ENCODE measurements at places on chromosomes 4 and X.
A peak's percentile ranks its signal among the peaks of the same experiment; 100 is the strongest.

DNA sequence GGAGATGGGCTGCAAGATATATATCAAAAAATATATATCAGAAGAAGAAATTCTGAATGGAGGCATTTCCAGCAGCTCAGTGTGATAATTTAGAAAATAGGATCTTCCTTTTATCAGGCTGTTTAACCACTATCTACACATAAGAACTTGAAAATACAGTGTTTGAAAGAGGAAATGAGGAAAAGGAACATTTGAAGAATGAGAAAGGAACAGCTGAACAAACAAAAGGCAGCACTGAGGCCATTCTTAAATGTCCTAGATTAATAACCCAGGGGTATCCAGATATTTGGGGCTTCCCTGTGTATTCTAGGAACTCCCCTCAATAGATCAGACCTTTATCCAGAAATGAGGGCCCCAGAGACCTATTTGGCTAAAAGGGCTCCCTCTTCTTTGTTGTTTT lies 4.1 kb downstream of the SLC39A8 start:
- DNase-seq, result no peak

- DNase-seq, result no peak
Observed at GRCh38 chr4:174532445-174532844, 10.2 kb upstream of the HPGD start.

GRCh38 chrX:66030505-66031317 lies 9.2 kb downstream of the VSIG4 start:
- peak; percentile 1 for DNase-seq

- peak; percentile 2 for DNase-seq
Observed at GRCh38 chrX:10399043-10399741, 221.2 kb downstream of the MID1 start.

- DNase-seq, result no peak
Observed at GRCh38 chr4:48668254-48669017, 111.6 kb downstream of the FRYL start.

DNA sequence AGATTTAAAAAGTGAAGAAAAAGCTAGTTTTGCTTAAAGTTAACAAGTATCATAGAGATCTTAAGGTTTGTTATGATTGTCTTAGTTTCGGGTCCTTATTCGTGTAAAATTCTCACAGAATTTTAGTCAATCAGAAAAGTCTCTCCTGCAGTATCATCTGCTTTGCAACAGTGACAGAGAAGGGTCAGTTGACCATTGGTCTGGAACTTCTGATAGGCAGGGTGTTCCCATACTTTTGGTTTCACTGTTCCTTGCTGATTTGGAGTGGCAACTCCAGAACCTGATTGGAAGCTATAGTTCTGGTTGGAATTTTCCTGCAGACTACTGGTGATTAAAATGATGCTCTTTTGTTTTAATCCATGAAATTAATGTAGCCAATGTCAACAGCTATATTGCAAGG lies 1.8 kb downstream of the IL15 start:
- DNase-seq, result no peak

DNA sequence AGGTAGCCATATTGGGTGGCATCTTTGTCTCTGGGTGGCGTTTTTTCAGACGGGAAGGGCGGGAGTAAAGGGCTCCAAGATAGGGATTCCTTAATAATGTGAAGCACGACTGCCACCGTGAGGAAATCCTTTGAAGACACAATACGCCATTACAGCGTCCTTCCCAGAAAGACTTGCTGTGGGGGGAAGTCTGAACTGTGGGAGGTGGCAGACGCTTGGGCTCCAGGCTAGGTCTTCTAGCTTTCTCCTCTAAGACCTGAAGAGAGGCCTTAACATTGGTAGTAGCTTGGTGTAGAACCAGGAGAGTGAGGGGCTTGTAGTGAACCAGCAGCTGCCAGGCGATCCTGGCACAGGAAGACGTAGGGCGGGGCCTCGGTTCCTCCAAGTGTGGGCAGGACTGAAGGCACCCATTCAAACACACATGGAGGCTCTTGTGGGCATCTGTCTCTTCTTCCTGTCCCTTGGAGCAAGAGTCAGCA lies 197.3 kb downstream of the OR13H1 start:
- peak; percentile 48 for DNase-seq

GRCh38 chr4:69759189-69759604 lies 1.2 kb downstream of the SULT1B1 start:
- no peak for DNase-seq

DNA sequence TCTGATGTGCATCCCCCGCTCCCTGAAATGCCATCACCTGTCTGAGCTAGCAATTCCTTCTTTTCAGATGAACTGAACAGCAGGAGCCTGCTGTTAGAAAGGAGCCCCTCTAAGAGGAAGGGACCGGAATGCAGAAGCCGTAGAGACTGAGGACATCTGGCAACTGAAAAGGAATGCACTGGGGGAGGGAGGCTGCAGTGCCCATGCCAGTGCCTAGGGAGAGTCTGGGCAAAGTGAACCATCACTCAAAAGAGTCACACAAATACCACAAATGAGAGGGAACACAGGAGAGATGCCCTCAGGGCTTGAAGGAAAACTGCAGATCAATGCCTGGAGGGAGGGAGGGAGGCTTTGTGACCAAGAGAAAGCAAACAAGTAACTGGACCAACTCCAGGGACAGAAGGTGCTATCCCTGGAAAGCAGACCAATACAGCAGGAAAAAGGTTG lies 93.9 kb upstream of the CBR4 start:
- no peak for DNase-seq

DNA sequence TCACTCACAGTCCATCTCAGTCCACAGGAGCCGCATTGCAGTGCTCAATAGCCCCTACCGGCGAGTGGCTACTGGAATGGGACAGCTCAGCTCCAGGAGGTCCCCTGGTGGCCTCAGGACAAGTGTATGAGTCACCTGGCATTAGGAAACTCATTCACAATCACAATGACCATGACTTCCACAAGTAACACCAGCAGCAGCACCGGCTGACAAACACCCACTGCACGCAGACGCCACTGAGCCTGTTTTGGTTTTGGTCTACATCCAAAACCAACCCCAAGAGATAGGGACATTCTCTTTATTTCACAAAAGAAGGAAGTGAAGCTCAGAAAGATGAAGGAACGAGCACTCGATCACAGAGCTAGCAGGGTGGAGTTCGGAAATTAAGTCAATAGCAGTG lies 8.1 kb downstream of the JAKMIP1 start:
- DNase-seq, result no peak

- no peak for DNase-seq
Observed at GRCh38 chr4:3263053-3263875, 14.3 kb downstream of the MSANTD1 start.

- no peak for DNase-seq
Observed at GRCh38 chr4:42151568-42152506, 618 bp downstream of the BEND4 start.

GRCh38 chrX:119667111-119667878 lies 25.7 kb downstream of the SEPTIN6 start:
- DNase-seq, result no peak

- no peak for DNase-seq
Observed at GRCh38 chr4:11106190-11106589, 322.5 kb downstream of the HS3ST1 start.

DNA sequence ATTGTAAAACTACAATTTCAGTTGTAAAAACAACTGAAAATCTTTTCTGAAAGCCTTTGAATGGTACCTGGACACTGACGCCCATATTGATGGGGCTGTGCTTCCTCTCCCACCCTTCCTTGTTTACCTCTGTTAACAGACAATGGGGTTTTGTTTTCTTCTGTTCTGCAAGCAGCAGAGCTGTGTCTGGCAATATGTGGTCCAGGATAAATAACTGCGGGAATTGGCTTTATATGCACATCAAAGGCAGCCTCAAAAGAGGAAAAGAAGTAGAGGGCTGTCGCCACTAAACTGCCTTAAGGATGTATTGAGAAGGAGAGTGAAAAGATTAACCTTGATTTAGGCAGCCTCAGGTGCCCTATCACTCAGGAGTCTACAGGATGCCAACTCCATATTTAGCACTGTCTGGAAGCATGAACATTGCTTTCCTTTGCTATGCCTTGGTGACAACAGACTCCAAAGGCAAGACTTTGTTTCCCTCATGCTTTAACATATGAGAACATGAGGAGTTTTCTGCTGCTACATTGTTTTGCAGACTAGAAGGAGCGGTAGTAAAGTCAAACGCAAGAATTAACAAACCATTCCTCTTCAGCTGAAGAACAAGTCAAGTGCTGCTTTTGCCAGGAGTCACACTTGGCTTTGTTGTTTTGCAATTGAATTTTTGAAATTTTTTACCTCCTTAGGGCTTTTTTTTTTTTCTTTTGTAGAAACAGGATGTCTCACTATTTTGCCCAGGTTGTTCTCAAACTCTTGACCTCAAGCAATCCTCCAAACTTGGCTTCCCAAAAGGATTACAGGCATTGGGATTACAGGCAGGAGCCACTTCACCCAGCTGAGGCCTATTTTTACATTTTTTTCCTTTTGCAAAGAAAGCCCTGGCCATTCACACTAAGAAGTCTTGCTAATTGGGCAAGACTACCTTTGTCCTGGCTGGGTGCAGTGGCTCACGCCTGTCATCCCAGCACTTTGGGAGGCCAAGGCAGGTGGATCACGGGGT lies 3.0 kb downstream of the IL21 start:
- no peak for DNase-seq
